Fibroblast of pulmonary artery (primary cell): ENCODE measurements at places on chromosomes 1 and 21.

DNA sequence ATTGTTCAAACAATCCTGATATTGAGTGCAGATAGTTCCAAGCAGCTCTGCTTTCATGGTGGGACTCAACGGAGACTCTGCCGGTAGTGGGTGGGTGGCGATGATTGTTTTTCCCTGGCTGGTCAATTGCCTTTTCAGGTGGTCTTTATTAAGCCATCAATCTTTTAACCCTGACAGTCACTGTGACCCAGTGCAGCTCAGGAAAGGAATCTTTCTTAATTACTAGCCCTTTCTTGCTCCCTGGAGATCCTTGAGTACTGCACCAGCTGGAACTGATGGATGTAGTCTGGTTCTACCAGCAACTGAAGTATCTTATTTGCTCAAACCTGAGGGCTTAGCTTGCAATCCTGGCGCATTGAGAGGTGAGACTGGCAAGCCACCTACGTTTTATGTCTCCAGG lies 196.4 kb downstream of the PLPP3 start:
- DNase-seq, result no peak

- peak; percentile 56 for DNase-seq
These were observed 96.3 kb upstream of the TMPRSS15 start for GRCh38 chr21:18499761-18500376.

DNA sequence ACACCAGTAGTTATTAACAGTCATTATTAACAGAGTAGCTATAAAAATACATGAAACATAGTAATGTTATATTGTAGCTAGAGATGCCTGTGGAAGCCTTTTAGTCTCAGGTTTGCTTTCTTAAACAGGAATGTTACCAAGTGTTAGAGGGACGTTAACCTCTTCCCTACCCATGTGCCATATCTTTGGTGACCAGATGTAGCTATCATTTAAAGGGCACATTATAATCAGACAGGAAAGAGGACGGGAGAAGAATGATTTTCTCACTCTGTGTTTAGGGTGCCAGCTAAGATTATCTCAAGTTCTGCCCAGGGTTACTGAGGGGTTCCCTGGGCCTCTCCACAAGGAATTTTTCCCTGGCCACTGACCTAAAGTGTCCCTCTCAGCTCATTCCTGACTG lies 20.9 kb upstream of the UBL4B start:
- DNase-seq, result no peak

GRCh38 chr1:78033797-78034172 lies 12.0 kb upstream of the GIPC2 start:
- DNase-seq, result no peak

DNA sequence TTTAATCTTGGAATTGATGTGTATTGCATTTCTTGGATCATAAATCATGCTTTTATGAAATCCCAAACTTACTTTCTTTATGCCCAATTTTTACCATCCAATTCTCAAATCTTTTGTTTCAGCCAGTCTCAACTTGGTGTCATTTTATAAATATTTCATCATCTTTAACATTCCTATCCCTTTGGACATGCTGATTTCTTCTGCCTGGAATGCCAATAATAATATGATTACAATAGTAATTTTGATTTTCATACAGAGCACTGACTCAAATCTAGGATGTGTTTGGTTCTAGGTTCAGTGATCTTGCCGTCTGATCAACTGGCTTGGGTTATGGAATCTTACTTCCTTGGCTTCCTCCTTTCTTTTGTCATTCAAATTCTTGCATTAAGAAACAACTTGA lies 12.8 kb downstream of the RRP15 start:
- peak; percentile 30 for DNase-seq

GRCh38 chr1:165279882-165280281 lies 76.6 kb downstream of the LMX1A start:
- no peak for DNase-seq

DNA sequence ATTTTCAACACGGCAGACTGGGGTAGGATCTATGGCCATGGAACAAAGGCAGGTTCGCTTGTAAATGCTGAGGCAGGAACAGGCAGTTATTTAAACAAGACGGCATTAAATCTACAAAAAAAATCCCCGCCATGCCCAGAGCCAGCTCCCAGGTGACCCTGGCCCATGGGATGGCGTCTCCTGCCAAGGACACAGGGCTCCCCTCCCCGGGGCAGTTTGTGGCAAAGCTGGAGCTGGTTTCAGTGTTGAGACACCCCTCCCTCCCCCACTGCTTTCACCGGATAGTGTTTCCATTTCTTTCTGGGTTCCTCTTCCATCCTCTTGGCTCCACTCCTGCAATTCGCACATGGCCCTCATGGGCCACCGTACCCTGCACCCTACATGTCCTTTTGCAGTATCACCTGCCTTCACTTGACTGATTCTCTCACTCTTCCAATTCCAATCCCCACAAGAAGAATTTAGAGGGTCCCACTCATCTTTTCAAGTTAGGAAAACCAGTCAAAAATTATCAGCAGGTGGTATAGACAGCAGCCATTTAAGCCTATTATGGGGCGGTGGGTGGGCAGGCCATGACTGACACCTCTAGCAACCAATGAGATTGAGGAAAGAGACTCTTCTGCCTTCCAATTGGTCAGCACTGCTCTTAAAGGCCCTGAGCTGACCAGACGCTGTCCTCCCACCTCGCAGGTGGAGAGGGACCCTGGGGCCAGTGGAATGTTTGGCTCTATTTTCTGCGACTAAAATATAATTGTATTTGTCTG lies 52.0 kb downstream of the OLIG1 start:
- DNase-seq, result peak; percentile 25

DNA sequence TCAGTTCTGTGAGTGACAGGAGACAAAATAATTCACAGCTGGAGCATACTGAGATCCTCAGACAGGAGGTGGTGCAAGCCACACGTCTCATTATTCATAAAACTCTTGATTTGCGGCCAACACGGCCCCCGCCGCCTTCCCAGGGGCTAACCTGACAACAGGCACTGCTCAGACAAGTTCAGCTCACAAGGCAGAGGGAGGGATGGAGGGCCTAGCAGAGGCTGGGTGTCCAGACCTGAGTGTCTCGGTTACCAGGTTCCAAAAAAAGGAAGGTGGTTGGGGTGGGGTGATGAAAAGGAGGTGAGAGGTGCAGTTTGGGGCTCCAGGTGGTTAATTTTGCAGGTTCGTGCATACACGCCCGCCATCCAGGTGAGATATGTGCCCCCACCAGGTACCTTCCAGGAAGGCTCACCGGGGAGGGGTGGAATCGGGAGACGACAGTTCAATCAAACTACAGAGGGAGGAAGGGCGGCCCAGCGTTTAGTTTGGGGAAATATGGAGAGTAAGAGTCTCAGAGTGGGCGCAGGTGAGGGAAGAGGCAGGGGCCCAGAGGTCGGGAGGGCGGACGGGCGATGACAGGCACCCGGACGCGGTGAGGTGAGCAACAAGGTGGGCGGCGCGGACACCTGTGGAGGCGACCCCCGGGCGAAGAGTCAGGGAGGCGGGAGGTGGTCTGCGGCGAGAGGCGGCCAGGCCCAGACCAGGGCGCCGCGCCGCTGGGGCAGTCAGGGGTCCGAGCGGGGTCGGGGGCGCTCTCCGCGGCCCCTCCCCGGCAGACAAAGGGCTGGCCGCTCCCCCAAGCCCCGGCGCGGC lies 629 bp downstream of the CTNNBIP1 start:
- peak; percentile 8 for DNase-seq

DNA sequence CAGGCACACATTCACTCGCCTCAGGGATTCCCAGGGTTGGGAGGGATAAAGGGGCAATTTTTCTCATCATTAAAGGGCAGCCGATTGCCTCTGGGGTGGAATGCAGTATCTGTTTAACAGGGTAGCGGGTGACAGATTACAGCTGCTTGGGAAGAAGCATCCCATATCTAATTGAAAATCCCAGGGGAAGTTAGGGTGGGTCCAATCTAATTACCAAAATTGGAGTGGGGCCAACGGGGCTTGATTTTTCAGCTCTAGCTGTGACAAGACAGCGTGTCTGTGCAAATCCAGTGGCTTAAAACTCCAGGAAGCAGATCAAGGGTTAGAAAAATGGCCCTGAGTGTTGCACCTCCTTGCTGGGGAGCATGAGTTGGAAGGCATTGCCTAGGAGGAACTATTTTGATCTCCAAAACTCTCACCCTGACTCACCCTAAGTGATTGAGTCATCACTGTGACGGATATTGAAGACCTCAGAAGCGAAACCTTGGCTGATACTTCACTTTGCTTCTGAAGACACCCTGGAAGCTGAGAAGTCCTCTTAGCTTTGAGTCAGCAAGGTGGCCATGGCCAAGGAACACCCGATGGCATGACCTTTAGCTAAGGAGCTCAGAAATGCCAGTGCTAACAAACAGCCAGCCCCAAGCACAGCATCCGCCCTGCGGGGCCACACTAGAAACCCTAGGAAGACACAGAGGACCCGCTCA lies 46.0 kb downstream of the GRHL3 start:
- peak; percentile 80 for DNase-seq

- DNase-seq, result no peak
These were observed 207.5 kb downstream of the PCP4 start for GRCh38 chr21:40074710-40075109.

DNA sequence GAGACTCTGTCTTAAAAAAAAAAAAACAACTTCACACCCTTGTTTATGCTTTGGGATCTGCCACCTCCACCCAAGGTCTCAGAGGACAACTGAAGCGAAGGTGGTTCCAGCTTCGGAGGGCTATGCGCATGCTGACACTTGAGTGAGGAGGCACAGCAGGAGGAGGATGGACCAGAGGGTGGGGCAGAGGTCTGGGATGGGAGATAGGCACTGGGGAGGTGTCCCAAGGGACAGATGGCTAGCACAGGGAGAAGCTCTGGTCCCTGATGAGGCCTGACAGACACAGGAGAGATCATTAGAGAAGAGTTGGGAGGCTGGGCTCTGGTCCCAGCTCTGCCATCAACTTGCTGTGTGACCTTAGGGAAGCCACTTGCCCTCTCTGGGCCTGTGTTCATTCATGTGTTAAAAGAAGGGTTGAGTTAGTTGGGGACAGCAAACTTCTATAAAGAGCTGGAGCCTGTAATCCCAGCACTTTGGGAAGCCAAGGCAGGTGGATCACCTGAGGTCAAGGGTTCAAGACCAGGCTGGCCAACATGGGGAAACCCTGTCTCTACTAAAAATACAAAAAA lies 16.8 kb downstream of the E2F2 start:
- no peak for DNase-seq

DNA sequence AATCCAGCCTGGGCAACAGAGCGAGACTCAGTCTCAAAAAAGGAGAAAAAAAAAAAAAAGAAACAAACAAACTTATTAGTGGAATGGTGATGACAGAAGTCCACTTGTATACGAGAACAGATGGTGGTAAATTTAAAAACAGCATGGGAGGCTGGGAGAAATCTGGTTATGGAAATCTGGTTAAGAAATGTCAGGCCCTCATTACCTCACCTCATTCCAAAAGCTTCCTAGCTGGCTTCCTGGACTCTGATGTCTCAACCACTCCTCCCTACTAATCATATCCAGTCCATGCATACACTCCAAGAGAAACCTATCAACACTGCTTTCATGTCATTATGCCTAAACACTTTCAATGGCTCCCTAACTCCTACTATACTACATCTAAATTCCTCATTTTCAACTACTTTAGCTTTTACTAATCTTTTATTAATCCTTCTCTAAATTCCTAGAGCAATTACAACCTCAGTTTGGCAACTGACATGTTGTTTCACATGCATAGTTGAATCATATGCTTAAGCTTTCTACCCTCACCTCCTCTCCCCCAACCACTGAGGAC lies 52.9 kb downstream of the FOXJ3 start:
- DNase-seq, result peak; percentile 79

DNA sequence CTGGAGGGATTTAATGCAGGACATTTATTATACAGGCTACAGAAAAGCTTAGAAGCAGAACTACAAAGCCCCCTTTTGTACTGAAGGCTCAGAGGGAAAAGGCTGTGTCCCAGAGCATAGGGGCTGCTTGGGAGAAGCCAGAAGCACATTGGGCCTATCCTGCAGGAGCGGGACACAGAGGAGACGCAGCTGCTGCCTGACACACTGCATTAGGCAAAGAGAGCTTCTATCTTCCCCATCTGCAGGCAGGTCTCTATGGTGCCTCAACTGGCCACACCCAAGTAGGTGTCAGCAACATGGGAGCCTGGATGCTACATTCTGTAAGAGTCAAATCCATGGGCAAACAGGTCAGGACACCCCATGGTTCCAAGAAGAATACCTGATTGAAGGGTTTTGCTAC lies 595.9 kb downstream of the AJAP1 start:
- DNase-seq, result no peak

DNA sequence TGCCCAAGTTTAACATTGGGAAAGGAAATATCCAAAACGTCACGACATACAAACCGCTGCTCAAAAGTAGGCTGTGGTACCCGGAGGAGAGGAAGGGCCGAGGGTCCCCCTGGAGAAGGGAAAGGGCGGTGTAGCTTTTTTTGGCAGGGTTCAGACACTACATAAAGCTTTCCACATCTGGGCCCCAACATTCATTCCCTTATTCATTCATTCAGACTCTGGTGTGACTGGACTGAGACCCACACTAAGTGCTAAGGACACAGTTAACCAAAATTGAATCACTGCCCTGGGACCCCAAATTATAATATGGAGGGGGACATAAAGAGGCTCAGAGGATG lies 10.3 kb upstream of the COL8A2 start:
- no peak for DNase-seq

- DNase-seq, result no peak
These were observed 3.9 kb downstream of the CD53 start for GRCh38 chr1:110876748-110877341.

DNA sequence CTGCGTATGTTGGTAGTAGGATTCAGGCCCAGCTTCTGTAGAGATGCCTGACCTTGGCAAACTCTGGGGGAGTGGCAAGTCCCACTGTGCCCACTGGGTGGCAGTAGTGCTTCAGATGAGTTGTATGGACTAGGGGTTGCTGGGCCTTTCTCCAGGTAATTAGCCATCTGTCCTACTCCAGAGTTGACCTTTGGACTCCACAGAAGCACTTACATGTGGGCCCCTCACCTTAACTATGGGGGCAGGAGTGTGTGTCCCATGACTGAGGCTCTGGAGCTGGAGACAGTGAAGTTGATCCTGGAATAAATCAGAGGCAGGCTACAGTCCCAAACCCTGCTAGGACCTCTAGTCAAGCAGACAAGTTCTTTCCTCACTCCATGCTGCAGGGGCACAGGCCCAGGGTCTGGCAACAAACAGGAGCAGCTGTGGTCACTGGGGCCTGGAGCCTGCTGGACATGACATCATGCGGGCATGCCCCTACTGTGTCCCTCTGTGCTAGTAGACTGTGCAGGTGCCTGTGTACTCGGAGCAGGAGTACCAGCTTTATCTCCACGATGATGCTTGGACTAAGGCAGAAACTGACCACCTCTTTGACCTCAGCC lies 4.6 kb downstream of the DMAP1 start:
- DNase-seq, result peak; percentile 75

DNA sequence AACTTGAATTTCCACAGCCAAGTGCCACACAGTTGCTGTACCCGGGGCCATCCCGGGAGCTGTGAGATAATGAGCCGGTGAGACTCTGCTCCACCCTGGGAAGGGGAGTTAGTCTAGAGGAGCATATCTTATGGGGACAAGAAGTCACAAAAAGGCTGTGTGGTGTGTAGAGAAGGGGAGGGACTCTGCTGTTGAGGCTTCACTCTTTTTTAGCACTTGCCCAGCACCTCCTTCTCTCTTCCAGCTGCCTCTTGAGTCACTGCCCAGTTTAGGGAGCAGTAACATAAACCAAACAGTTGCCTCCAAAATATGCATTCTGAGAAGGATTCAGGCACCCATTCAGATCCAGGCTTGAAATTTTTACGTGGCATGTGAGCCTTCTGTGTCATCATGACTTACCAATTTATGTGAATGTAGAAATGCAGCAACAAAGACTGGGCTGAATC lies 744 bp upstream of the WDR26 start:
- peak; percentile 64 for DNase-seq

GRCh38 chr21:35796844-35797243 lies 263.5 kb downstream of the SETD4 start:
- peak; percentile 9 for DNase-seq

GRCh38 chr1:22853651-22854185 lies 118.9 kb downstream of the LACTBL1 start:
- DNase-seq, result no peak

GRCh38 chr1:205350124-205350523 lies 6.6 kb downstream of the KLHDC8A start:
- DNase-seq, result no peak
